ENCODE measurements at places on chromosomes 7 and 10.

DNA sequence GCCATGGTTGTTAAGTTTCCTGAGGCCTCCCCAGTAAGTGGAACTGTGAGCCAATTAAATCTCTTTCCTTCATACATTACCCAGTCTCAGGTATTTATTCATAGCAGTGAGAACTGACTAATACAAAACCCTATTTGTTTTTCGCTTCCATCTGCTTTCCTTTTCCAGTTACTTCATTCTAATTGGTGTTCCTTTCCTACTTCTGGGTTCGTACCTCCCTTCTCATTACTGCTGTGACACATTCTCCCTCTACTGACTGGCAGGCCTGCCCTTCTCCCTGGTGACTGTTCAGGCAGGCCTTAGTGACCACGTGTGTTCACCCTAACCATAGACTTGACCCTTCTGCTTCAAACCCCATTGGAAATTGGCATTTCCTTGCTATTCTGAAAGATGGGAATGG, 37.7 kb downstream of the MTURN start:
- H3K27me3 ChIP-seq, result no peaks in the 10 kb centered on the region
- H3K4me1 ChIP-seq, result peaks cover 11% of the 10 kb centered on the region
- no peak for DNase-seq
- no peak overlapping the region for H3K27ac ChIP-seq
- no peak overlapping the region for H3K4me3 ChIP-seq

DNA sequence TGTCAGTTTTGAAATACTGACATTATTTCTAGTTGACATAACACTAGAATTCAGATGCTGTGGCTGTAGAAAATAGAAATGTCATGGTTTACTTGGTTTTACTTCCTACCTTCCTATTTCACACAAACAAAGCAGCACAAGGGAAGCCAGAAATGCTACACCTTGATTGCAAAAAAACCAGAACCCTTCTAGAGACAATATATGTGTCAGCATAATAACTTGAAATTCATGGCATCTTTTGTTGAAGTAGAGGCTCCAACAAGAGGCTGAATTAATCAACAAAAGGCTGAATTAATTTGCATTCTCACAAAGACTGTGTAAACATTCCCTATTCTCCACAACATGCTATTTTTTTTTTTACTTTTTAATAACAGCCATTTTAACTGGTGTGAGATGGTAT, 25.2 kb downstream of the ZNF117 start:
- no peak overlapping the region for H3K4me3 ChIP-seq
- DNase-seq, result no peak
- H3K27me3 ChIP-seq, result no peaks in the 10 kb centered on the region
- H3K27ac ChIP-seq, result no peak overlapping the region
- no peaks in the 10 kb centered on the region for H3K36me3 ChIP-seq

DNA sequence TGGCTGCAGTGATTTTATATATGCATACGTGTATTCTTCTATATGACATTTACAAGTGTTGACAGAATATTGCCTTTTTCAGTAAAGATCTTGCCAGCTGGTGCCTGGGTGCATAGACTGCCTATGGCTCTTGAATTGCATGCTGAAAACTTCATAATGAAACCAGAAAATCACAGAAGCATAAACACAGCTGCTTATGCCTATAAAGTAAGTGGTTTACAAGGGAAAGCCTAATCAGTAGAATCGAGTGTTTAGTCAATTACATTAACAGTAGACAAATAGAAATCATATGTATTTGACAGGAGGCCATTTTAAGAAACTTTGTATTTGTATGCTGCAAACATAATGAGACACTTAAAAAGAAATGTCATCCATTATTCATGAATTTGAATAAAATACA, 82.5 kb downstream of the TMEM168 start:
- no peak overlapping the region for H3K27ac ChIP-seq
- H3K36me3 ChIP-seq, result no peaks in the 10 kb centered on the region
- no peaks in the 10 kb centered on the region for H3K27me3 ChIP-seq
- no peaks in the 10 kb centered on the region for H3K4me1 ChIP-seq

DNA sequence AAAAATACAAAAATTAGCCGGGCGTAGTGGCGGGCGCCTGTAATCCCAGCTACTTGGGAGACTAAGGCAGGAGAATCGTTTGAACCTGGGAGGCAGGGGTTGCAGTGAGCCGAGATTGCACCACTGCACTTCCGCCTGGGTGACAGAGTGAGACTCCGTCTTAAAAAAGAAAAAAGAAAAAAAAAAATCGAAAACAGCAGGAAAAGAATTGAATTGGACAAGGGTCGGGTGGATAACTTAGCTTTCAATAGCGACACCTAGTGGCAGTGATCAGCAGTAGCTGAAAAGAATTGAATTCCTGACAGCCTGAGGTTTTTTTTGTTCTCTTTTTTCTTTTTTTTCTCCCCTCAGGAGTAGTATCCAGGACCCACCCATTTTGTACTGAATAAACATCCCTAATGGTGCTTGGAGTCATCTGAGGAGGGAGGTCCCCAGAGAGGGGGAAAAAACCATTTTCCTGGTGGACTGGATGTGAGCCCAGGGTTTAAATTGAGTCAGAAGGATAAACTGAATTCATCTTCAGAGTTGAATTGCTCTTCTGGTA, 55.1 kb downstream of the CYCS start:
- H3K4me1 ChIP-seq, result no peaks in the 10 kb centered on the region
- H3K4me3 ChIP-seq, result no peak overlapping the region
- no peak for DNase-seq

- H3K36me3 ChIP-seq, result no peaks in the 10 kb centered on the region
- H3K4me3 ChIP-seq, result no peak overlapping the region
- no peaks in the 10 kb centered on the region for H3K27me3 ChIP-seq
- no peak overlapping the region for H3K27ac ChIP-seq
Observed at GRCh38 chr10:44955413-44956070, 4.1 kb upstream of the RASSF4 start.

DNA sequence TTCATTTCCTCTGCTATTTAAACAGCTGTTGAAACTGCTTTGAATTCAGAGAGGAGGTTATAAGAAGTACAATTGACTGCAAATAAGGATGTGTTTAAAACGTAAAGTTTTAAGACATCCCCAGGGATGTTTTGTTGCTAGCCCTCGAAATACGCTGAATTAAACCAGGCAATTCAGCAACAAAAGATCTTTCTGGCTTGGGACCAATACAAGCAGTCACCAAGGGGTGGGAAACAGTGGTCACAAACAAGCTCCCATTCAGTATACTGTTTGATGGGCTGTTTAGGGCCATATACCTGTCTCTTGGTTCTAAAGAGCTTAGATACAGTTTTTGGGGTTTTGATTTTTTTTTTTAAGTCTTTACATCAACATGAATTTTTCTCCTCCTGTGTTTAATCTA, 446.3 kb upstream of the POT1 start:
- no peak for DNase-seq
- H3K27ac ChIP-seq, result no peak overlapping the region
- no peaks in the 10 kb centered on the region for H3K4me1 ChIP-seq
- H3K27me3 ChIP-seq, result no peaks in the 10 kb centered on the region
- no peak overlapping the region for H3K4me3 ChIP-seq

GRCh38 chr10:73788864-73789658, 3.7 kb downstream of the ZSWIM8 start:
- peaks cover 5% of the 10 kb centered on the region for H3K4me1 ChIP-seq
- H3K27ac ChIP-seq, result no peak overlapping the region
- H3K4me3 ChIP-seq, result no peak overlapping the region
- H3K27me3 ChIP-seq, result no peaks in the 10 kb centered on the region
